LoVo (cell line): ENCODE measurements at places on chromosomes 12 and 14.

DNA sequence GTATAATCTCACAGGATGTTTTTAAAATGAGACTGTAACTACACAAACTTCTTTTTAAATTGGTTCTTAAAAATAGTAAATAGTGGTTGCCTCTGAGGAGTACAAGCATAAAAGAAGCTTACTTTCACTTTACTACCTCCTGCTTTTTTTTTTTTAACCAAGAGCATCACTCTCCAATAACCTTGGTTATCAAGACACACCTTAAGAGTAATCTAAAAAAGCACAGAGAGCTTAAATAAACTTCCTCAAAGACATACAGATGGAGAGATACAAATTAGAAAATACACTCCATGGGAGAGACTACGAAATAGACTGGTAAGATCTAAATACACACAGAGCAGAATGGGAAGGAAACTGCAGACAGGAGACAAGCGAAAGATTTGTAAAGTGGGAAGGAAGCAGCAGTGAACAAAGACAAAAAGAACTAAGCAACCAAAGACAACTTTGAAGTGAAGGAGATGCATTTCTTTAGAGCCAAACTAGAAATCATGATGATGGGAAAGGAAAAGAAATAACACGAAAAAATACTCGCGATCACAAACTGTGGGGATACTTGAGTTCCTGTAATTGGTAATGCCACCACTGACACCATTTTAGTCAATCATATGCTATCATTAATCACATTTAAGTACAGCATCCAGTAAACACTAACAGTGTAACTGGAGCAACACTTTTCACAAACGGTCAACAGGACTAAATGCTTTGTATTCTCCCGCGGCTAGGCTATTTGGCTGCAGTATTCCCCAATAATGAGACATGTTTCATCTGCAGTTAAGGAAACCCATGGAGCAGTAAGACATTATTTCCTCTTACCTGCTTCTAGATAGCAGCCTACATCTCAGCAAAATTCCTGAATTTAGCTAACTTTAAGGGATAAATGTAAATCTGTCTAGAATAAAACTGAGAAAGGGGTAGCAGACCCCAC, 8.2 kb downstream of the SINHCAF start:
- DNase-seq = peak; percentile 26

DNA sequence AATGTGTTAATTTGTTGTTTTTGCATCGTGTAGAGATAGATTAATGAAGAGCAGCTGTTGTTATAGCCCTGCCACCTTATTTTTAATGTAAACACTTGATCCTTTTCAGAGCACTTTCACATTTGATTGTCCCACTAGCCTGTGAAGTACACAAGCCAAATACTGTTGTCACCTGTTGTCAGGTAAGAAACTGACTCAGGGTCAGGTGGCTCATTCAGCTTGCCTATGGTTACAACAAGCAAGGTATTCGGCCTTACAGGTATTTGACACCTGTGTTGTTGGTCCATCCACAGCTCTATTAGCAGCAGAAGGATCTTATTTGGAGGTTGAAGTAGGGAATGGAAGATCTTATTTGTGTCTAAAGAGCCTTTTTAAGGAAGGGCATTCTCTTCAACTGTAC, 108.9 kb downstream of the GPR135 start:
- DNase-seq = no peak

GRCh38 chr12:38282886-38283285, 33.7 kb upstream of the ALG10B start:
- DNase-seq = no peak

- no peak for DNase-seq
Observed at GRCh38 chr14:99206090-99206489, 65.9 kb downstream of the BCL11B start.

DNA sequence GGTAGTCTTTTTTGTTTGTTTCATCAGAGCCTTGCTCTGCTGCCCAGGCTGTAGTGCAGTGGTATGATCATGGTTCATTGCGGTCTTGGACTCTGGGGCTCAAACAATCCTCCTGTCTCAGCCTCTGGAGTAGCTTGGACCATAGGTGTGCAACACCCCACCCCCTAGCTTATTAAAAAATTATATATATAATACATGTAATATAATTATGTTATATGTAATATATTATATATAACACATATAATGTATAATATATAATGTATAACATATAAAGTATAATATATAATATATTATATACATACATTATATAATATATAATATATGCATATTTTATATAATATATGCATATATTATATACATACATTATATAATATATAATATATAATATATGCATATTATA, 21.8 kb downstream of the LHX5 start:
- DNase-seq = no peak

- no peak for DNase-seq
Observed at GRCh38 chr12:49730568-49731101, 10.7 kb upstream of the TMBIM6 start.

- no peak for DNase-seq
Observed at GRCh38 chr12:106093246-106093645, 45.5 kb downstream of the NUAK1 start.

- DNase-seq = peak; percentile 27
Observed at GRCh38 chr12:68189821-68190242, 30.3 kb upstream of the IFNG start.

DNA sequence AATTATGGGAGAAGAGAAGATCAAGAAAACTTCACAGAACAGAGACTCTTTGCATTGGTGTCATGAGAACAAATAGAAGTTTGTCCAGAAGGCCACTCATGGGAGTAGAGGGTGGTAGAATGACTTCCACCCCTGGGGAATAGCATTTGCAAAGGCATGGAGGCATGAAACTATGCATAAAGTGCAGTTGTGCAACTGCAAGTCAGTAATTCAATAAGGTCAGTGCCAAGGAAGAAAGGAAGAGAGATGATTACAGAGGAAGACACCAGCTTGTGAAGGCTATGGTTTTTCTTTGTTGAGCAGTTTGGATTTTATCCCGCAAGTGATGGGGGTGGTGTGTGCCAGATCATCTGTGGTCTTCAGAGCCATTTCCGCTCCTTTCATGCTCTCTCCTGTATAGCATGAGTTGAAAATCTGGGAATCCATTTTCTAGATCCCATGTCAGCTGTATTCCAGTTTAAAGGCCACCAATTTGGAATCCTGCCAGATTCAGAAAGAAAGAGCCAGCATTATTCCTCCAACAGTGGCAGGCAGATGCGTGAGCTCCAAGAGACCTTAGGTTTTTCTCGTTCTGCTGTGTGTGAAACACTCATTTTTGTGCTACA, 67.6 kb upstream of the GRIN2B start:
- no peak for DNase-seq

DNA sequence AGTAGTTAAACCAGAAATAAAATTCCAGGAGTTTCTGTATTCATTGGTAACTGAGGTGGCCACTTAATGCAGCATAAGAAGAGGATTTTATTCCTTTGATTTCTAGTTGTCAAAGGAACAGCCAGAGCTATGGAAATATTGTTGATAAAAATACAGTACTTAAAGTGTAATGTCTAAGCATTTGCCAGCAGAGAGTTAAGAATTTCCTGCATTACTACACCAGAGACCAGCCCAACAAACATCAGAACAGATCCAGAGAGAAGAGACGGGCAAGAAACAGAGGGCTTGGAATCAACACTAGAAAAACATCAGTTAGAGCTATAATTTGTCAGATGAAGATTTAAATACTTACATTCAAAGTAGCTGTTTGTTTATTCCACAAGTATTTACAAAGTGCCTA, 77.9 kb downstream of the ST8SIA1 start:
- no peak for DNase-seq

DNA sequence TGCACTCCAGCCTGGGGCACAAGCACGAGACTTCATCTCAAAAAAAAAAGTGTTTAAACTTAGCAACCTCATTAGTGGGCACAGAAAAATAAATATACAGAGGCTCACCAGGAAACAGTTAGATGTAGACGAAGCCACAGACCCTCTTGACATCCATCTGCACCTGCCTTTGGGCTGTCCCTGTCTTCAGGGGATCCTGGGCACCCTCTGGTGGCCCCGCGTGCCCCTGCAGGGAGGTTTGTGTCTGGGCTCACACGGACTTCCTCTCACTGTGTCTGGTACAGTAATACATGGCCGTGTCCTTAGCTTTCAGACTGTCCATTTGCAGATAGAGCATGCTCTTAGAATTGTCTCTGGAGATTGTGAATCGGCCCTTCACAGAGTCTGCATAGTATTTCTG, 916.5 kb downstream of the TMEM121 start:
- peak; percentile 5 for DNase-seq

DNA sequence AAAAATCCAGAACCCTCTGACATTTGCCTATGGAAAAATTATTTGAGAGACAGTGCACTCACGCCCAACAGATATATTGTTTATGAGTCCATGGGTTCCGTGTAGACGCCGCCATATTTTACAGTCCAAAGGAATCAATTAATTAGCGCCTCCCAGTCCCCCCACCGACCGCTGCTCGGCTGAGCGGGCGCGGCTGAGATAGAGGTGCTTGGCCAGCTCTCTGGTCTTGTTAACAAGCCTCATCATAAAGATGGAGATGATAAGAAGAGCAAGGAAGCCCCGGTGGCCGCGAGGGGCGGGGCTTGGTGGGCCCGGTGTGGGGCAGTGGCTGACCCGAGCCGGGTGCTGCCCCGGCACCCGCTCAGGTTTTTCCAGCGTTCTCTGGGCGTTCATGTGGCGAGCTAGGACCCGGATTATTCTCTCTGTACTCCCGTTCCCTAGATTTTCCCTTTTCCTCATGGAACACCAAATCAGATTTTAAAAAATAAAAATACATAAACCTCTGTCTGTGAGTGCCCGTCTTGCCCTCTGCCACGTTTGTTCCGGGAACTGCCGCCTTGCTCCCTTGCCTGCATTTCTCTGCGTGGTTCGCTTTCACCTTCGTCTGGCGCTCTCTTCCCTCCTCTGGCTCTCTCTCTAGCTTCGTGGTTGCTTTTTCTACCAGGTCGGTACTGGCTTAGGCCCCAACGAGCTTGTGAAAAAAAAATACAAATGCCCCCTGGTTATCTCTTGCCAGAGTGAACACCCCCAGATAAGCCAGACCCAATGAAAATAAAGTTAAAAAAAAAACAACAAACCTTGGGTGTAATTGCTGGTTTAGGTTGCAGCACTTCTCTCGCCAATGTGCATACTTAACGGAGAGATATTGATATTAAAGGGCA, 9.0 kb downstream of the HOXC12 start:
- peak; percentile 51 for DNase-seq

- DNase-seq = no peak
Observed at GRCh38 chr12:604956-605355, 58.3 kb downstream of the NINJ2 start.

GRCh38 chr12:130668286-130669204, 47.6 kb downstream of the RIMBP2 start:
- no peak for DNase-seq

DNA sequence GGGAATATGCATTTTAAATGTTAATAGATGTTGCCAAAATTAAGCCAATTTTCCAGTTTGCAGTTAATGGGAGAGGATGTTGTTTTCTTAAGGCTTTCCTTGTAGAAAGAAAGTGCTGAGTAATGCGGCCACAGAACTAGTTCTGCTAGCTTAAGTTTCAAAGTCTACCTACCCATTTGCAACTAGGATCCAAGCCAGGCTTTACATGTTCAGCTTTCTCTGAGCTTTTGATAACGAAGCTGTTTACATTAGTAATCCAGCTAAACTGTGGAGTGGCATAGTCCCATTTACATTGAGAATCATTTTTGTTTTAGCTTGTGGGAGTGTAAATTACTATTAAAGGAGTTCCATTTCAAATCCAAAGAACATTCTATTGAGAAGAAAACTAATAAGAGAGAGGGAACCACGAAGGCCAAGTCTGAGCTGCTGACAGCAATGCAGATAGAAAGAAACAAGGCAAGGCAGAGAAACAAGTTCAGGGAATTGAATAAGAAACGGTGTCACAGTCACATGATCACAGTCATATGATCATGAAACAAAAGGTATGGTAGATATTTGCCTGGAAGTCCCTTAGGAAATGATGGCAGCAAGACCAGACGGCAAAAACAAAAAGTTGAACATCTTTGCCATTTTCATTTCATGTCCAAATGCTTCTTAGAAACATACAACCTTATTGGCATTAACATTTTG, 274.9 kb downstream of the PAWR start:
- DNase-seq = peak; percentile 75

DNA sequence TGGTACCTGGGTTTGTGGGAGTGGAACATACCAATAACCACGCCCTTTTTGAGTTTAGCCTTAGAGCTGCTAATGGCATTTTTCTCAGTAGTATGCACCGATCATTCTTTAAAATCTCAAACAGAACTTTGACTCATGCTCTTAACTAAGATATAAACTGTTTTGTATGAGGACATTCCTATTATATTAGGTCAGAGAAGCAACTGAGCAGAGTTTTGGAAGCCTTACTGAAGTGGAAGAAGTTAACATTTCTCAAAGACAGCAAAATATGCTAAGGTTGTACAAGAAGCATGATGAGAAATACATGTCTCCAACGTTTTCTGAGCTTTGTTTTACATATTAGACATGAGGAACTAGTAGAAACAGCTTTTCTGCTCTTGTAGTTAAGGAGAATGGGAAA, 819.2 kb downstream of the FSCB start:
- DNase-seq = peak; percentile 18

- DNase-seq = no peak
Observed at GRCh38 chr14:55347748-55348147, 63.9 kb downstream of the ATG14 start.

DNA sequence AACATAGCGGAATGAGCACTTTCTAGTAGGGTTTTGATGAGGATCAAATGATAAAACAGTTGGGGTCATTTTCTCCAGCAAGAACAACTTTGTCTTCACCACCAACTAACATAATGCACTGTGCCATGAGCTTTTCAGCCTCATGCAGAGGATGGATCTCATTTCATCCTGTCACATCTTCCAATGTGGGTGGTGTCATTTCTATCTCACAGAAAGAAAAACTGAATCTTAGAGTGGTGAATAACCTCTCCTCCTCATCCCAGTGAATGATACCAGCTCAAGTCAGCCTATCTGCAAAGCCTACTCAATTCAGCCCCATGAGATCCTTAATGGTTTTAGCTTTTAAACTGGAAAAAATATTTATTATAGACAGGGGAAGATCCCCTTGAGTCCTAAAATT, 1147.2 kb downstream of the VRK1 start:
- no peak for DNase-seq
